ENCODE measurements at places on chromosomes 3 and 15.

DNA sequence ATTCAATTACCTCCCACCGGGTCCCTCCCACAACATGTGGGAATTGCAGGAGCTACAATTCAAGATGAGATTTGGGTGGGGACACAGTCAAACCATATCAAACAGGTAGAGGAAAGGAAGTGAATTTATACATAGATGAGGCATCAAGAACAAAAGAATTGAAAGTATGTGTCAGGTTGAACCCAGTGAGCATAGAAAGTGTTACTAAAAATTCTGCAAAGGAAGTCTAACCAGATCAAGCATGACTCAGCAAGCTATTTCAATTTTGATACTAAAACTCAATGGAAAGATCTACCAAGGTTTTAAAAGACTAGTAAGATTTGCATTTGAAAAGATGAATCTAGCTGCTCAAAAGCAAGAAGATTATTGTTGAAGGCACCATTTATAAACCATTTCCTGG is 323.0 kb downstream of the ROBO2 start:
- DNase-seq, result no peak

- DNase-seq, result no peak
Measured at GRCh38 chr3:182244222-182244971, 532.7 kb downstream of the SOX2 start.

- no peak for DNase-seq
Measured at GRCh38 chr15:76345880-76346668, 9.5 kb downstream of the ISL2 start.

DNA sequence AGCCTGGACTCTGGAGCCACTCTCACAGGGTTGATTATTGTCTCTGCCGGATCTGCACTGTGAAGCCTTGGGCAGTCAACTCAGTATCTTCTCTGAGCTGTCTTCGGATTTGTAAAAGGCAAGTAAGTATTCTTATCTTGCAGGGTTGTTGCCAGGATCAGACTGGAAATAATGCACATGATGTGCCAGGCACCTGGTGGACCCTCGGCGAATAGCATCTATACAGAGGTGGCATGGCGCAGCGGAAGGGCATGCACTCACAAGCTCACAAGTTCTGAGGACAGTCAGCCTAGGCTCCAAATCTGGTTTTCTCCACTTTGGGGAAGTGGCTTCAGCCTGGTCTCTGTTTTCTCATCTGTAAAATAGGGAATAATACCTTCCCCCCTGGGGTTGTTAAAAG is 113.9 kb downstream of the SRGAP3 start:
- DNase-seq, result no peak

- no peak for DNase-seq
Measured at GRCh38 chr3:153285194-153285641, 123.2 kb downstream of the RAP2B start.

DNA sequence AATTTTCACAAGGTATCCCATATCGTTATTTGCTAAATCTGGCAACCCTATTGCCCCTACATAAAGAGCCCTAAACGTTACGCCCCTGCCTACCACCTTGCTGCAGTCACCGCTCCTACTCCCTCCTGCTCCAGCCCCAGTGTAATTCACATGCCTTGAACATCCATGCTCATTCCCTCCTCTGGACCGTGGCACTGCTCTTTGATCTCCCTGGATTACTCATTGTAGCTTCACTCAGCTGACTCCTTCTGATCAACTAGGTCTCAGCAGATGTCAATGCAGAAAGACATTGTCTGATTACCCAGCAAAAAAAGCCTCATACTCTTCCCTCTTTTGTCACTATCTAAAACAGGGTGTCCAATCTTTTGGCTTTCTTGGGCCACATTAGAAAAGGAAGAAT is 40.7 kb upstream of the KBTBD8 start:
- DNase-seq, result no peak

DNA sequence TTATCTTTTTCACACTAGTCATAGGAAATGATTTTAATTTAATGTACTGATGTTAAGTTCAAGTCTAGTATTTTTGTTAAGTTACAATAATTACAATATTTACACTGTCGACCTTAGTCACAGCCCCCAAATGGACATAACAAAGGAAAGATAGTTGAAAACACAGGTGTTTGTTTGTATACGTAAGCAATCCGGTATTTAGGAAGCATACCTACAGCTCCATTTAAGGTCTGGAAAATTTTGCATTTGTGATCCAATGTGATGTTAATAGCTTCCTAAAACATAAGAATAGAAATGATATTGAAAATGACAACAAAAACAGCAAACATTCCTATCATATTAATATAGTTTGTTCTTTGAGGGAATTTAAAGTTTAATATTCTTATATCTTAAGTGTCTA is 56.9 kb downstream of the PLOD2 start:
- DNase-seq, result no peak

DNA sequence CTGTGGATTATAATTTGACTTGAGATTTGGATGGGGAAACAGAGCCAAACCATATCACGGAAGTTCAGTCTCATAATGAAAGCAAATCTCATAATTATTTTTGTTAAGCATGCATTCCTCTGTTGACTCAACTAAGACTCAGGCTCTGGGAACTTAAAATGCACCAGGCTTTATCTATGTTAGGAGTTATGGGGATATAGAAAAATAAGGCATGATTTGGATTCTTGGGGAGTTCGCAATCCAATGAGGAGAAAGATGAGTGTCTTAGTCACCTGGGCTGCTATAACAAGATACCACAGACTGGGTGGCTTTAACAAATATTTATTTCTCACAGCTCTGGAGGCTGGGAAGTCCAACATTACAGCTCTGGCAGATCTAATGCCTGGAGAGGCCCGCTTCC is 89.4 kb upstream of the TJP1 start:
- no peak for DNase-seq

- DNase-seq, result no peak
Measured at GRCh38 chr3:59425942-59426341, 376.1 kb upstream of the CFAP20DC start.

DNA sequence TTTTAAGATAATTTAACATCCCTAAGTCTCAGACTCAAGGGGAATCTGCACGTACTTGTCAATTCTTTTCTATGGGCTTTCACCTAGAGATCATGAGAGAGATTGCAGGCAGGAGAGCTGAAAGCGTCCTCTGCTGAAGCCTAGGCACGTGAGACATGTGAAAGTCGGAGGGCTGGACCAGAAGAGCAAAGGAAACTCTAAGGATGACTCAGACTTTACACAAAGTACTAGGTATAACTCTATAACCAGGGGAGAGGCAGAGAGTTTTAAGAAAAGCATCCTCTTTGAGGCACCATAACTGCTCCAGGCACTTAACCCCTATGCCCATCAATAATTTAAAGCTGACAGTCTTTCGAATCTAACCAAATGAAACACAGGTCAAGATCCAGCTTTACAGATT is 436.6 kb downstream of the VGLL3 start:
- no peak for DNase-seq

- no peak for DNase-seq
Measured at GRCh38 chr3:169454060-169454317, 209.5 kb downstream of the MECOM start.

- no peak for DNase-seq
Measured at GRCh38 chr3:80408030-80408721, 640.4 kb upstream of the ROBO1 start.

DNA sequence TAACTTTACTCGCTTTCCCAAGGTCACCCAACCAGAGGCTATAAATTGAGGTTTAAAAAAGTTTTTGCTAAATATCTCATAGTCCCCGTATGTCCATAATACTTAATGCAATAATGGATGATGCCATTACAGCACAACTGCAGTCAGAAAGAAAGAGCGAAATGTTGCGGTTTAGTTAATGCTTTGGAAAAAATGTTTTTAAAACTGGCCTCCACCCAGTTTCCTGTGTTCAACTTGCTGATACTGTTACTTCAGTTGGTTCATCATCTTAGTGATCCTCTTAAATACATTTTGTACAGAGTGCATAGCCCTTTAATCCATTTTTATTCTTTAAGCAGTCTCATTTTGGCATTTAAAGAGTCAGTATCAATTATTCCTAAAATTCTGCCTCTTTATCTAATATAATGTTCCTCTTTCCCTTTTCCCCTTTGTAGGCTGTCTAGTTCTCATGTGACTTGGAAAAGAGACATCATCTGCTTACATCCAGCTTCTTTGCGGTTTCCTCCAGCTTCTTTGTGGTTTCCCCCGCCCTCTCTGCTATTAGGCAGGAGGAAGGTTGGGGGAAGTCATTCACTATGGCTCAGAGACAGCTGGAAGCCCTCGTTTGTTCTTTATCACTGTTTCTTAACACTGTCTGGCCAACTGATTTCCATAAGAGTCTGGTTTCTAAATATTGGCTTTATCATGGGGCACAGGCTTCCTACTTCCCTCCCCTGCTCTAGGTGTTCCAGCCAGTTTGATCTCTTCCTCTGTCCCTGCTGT is 154.3 kb downstream of the GOLIM4 start:
- DNase-seq, result no peak

DNA sequence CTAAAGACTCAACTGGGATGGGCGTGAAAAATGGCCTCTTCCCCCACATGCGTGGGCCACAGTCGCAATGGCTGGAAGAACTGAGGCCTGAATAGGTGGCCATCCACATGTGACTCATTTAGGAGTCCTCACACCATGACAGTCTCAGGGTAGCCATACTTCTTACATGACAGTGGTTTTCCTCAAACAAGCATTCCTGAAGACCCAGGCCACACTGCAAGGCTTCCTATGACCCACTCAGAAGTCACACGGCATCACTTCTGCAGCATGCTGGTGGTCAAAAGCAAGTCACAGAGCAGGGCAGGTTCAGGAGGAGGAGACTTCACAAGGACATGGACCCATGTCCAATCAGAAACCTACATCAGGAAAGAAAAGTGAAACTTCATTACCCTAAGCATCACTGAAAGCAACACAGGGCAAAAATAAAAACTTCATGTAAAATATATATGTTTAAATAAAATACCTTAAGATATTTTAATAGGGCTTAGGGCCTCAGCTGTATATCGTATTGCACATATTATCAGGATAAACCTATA is 257.1 kb downstream of the OPA1 start:
- DNase-seq, result no peak

- DNase-seq, result no peak
Measured at GRCh38 chr15:57138349-57138788, 219.9 kb downstream of the TCF12 start.

GRCh38 chr3:158313338-158313927 is 203.5 kb downstream of the RSRC1 start:
- no peak for DNase-seq

DNA sequence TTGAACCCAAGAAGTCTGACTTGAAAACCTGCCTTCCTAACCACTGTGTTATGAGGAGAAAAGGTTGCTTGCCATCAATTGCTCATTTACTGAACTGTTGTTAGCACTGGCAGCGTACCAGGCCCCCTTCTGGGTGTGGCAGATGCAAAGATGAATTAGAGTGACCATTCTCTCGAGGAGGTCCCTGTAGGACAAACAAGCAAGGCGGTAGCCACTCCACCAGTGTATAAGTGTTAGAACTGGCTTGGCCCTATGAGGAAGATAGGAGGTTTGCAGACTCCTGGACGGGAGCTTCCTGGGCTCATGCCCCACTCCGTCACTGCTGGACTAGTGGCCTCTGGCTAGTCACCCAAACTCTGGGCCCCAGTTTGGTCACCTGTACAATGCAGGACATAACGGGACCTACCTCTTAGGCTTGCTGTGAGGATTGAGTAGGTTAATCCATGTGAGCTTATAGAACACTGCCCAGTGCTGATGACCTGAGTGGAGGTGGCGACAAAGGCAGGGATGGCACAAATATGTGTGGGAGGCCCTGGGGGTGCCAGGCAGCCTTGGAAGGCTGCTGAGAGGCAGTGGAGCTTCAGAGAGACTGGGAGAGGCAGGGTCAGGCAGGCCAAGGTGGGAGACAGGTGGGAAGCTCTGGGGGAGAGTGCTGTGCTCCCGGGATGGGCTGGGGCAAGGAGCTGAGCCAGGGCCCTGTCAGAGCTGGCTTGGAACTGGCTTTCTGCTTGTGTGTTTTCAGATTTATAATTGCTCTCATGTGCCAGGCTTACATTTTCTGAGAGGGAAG is 145.9 kb downstream of the DNAJB8 start:
- DNase-seq, result no peak

- DNase-seq, result no peak
Measured at GRCh38 chr3:51502562-51502910, 2.7 kb upstream of the DCAF1 start.

GRCh38 chr3:142998439-142998838 is 2.9 kb upstream of the U2SURP start:
- DNase-seq, result no peak

DNA sequence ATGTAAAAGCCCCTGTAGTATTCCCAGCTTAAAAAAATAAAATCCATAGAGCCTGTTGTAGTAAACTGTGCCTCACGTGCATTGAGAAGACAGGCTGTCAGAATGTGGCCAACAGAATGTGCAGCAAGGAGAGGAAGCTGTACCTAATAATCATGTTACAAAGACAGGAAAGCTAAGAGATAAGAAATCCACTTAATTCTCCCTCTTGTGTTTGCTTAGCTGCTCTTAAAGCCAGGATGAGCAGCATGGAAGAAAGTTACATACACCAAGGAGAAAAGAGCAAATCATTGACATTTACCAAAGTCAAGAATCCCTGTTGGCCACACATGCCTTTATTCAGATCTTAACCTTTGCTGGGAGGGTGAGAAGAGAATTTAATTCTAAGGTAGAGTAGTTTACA is 85.9 kb downstream of the TNIK start:
- no peak for DNase-seq

DNA sequence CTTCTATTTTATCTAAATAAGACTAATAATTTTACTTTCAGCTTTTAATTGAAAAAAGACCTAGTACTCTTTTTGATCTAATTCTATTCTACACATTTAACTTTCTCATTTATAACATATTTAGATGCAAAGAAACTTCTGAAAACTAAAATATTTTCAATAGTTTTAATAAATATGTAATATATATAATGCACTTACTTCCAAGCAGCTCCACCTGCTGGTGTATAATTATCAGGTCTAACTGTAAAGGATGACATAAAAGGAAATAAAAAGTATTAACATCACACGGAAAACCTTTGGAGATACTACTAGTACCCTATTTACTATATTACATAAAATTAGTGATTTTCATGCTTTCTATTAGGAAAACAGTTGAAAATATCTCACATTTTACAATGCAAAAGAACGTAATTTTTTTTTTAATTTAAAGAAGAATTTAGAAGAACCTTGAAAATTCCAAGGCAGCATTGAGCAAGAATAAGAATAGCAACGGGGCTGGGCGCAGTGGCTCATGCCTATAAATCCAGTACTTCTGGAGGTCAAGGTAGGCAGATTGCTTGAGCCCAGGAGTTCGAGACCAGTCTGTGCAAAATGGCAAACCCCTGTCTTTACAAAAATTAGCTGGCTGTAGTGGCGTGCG is 10.2 kb downstream of the PLSCR5 start:
- DNase-seq, result no peak

DNA sequence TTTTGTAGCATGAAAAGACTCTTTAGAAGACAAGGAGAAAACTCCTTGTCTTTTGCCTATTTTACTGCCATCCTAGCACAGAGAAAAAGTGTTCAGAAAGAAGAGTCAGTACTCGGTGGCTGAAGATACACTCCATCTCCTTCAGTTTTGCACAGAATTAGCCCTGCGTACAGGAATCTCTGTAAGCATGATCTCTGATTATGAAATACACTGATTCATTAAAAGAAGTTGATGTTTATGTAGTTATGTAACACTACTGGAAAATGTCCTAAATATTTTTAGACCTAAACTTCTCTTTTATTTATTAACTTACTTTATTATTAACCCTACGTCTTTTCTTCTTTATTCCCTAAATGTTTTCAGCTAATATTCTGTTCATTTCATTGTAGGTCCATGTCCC is 138.4 kb downstream of the LEKR1 start:
- DNase-seq, result no peak

All from urinary bladder (tissue), 4 donors.